ENCODE measurements at places on chromosomes 12 and 14.

DNA sequence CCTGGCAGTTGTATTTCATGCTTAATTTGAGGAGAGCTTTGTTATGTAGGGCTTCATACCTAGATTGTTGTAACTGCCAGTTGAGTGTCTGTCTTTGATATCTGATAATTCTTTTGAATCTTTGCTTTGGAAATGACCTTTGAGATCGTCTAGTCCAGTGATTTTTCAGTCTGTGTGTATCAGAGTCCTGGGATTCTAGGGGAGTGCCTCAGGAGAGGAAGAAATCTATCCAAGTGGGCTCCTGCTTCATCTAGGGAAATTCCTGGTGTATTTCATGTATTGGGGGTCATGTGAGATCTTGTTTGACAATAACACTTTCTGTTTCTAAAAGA is 98.6 kb downstream of the FIGNL2 start:
- DNase-seq = no peak

DNA sequence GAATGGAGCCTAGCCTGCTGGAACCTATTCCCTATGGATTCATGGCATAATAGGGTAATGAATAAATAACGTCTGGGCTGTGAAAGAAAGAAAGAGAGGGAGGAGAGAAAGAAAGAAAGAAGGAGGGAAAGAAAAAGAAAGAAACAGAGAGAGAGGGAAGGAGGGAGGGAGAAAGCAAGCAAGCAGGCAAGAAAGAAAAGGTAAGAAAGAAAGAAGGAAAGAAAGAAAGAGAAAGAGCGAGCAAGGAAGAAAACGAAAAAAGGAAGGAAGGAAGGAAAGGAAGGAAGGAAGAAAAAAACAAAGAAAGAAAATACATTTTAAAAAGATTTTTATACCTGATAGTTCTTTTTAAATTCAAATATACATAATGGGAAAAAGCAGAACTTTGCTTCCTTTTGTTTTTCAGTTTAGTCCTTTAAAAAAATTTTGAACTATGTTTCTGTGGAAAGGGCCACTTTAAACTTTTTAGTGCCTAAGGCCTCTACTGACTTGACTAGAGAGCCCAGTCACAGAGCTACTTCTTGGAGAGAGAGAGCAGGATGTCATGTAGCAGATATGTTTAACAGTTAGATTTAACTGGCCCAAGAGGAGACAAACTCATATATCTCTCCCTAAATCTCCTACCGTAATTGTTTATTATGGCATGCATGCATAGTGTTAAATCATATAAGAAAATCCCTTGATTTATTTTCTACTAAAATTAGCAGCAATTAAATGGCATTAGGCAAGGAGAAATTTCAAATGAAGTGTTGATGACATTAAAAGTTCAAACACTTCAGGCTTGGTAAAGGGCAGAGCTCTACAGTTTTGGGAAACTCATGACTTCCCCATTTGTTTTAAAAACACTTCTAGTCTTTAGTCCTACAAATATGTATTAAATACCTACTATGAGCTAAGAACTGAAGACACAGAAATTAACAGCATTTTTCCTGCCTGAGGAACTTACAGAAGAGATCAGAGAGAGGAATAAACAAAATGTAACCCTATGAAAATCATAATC is 305.5 kb downstream of the BCAT1 start:
- no peak for DNase-seq

GRCh38 chr12:95257541-95257940 is 39.9 kb downstream of the VEZT start:
- DNase-seq = no peak

DNA sequence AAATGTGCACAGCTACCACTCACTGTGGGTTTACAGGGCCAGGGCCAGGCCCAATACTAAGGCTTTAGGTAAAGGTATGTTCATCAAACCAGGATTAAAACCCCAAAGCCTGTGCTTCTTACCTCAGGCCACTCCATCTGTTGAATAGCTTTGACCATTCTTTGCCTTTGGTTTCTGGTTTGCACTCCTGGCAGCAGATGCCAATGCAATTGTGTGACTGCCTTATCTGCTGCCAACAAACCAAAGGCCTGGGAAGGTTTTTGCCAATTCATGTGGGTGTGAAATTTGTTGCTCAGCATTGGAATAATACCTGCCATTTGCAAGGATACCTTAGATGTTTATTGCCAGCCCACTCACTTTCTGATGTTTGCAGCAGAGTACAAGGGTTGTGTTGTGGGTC is 221.6 kb downstream of the C12orf75 start:
- no peak for DNase-seq

DNA sequence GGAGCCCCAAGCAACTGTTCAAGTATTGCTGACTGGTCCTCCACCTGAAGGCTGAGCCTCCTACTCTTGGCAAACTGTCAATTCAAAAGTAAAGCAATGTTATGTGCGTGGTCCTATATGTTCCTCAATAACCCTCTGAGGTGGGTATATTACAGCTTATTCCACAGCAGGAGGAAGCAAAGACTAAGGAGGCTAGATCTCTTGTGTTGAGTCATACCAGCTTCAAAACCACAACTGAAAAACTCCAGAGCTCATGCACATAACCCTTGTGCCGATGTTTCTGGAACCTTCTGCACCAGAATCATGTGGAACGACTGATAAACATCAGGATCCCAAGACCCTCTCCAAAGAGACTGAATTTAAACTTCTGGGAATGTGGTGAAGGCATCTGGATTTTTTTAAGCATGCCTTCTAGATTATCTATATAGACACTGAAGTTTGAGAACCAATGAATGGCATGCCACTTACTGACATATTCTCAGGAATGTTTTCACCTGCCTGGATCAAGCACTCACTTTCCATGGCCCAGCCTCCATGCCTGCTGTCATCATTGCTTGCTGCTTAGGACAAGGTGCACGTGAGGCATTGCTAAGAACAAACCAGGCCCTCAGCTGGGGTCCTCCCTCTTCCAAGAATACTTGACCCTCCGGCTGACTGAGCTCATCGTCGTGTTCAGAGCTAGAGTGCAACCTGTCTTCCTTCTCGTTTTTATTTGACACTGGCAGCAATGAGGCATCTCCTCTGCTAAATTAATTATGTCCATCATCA is 194.7 kb downstream of the BCL11B start:
- no peak for DNase-seq

GRCh38 chr14:102046337-102047278 is 40.2 kb downstream of the HSP90AA1 start:
- DNase-seq = peak; percentile 93

- DNase-seq = no peak
Measured at GRCh38 chr14:29278301-29279263, 512.0 kb downstream of the FOXG1 start.

DNA sequence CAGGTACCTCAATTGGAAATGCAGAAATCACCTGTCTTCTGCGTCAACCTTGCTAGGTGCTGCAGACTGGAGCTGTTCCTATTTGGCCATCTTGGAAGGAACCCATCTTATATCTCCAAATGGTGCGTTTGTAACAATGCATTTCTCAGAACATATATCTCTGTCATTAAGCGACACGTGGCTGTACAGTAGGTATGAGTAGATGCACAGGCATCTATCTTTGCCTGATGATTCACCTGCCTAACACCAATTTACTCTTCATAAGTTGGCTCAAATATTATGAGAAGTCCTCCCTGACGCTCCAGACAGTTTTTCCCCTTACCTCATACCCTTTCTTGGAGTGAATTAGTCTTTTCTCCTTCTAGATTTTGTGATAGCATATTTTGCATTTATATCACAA is 44.2 kb downstream of the GPR137C start:
- DNase-seq = no peak

DNA sequence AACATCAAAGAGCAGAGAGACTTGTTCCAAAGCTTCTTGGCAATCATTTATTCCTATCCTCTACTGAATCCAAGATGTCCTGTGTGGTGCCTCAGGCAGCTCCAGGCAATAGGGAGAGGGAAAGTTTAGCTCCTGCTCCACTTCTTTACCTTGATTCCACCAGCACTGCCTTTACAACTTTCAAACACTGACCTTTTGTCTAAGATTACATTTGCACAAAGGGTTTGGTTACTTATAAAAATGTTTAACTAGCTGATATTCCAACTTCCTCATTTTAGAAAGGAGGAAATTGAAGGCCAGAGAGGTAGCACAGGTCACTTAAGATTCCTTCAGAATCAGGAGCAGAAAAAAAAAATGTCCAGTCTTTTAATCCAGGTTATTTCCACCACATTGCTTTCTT is 192.7 kb downstream of the BTG1 start:
- DNase-seq = no peak

DNA sequence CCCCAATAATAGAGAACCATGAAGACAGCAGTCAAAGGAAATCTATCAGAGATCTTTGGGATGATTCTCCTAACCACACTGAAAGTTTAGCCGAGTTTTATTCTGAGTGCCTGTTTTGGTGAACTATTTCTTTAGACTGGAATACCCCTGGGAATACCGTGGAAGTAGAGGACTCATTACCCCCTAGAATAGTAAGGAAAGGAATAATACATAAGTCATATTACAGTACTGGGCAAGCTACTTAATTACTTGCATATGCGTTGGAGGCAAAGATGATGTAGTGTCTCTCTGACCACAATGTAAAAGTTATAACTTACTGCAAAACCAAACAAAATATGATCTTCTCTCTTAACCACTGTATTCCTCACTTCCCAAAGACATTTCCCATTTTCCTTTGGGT is 25.5 kb downstream of the ZC2HC1C start:
- DNase-seq = no peak

- DNase-seq = no peak
Measured at GRCh38 chr14:77557391-77557790, 58.8 kb upstream of the ISM2 start.

- DNase-seq = no peak
Measured at GRCh38 chr14:99041820-99042174, 230.2 kb downstream of the BCL11B start.

GRCh38 chr14:105087308-105087962 is 22.2 kb upstream of the GPR132 start:
- DNase-seq = peak; percentile 74

- DNase-seq = no peak
Measured at GRCh38 chr12:6701078-6701768, 608 bp upstream of the PIANP start.

DNA sequence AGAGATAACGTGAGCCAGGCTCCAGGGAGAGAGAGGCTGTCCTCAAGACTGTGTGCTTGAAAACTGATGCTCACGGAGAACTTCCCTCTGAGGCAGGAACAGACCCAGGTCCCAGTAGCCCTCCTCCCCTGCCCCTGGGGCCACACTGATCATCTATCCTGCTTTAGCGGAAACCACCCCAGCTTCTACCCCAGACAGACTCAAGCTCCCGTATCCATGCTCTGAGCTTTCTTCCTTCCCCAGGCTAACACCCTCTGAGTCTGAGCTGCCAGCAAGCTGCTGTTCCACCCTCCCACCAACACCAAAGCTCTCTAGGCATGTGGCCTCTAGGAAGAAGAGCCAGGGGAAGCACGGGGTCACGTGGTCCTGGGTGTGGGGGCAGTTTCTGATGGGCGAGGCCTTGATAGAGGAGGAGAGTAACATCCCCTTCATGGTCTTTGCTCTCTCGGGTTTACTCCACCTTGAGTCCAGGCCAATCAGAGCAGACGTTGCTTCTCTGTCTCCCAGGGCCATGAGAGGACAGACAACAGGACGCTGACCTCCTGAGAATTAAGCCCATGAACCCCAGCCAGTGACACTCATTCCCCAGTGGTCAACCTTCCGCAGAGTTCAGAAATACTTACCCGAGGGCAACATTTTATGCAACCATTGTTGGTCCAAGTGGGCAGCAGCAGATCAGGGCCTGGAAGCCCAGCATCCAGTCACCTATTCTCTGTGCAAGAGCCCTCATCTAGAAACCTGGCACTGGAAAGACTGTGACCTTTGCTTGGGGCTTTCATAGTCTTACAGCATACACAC is 1.4 kb downstream of the PCK2 start:
- no peak for DNase-seq

GRCh38 chr12:109529691-109530640 is 43.3 kb downstream of the MMAB start:
- DNase-seq = no peak

GRCh38 chr14:61233436-61233956 is 47.6 kb downstream of the TMEM30B start:
- no peak for DNase-seq

DNA sequence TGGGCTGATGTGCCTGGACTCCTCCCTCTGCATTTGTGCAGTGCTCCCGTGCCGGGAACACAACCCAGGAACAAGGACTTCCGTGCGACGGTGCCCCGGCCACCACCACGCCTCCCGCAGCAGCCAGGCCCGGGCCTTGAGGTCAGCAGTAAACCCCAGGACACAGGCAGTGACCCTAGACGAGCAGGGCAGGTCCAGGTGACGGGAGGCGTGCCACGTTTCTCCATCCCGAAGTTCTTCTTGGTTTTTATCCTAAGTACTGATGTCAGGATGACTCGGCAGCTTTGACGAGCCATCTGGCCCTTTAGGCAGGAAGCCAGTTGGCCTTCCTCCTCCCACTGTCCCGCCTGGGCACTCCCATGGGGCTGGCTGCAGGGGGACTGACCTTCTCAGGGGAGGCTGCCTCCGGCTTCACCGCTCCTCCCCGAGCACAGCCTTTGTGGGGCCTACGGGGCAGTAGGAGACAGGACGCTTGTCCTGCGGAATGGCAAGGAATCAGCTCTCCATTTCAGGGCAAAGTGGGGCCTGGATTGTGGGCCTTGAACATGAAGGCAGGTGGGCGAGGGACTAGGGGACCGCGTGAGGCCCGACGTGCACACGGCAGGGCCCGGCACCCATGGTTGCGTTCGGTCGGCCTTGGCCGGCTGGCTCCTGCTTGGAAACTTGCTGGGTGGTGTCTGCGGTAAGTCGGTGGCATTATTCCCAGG is 94.1 kb downstream of the FBXL14 start:
- no peak for DNase-seq
